ENCODE measurements at places on chromosomes 1 and 21.

GRCh38 chr1:148334339-148335130, 148.6 kb downstream of the PPIAL4G start:
- DNase-seq: peak; percentile 65

GRCh38 chr21:22280851-22281250, 1282.6 kb downstream of the NCAM2 start:
- no peak for DNase-seq

DNA sequence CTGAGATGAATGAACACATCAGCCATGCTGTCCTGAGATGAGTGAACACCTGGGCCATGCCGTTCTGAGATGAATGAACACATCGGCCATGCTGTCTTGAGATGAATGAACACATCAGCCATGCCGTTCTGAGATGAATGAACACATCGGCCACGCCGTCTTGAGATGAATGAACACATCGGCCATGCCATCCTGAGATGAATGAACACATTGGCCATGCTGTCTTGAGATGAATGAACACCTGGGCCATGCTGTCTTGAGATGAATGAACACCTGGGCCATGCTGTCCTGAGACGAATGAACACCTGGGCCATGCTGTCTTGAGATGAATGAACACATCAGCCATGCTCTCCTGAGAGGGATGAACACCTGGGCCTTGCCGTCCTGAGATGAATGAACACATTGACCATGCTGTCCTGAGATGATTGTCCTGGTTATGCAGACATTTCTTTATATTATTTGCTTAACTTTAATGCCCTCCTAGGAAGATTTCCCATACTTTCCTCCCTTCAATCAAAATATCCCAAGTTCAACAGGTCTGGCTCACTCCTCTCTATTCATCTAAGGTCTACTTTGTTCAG, 48.6 kb upstream of the COL6A1 start:
- no peak for DNase-seq

DNA sequence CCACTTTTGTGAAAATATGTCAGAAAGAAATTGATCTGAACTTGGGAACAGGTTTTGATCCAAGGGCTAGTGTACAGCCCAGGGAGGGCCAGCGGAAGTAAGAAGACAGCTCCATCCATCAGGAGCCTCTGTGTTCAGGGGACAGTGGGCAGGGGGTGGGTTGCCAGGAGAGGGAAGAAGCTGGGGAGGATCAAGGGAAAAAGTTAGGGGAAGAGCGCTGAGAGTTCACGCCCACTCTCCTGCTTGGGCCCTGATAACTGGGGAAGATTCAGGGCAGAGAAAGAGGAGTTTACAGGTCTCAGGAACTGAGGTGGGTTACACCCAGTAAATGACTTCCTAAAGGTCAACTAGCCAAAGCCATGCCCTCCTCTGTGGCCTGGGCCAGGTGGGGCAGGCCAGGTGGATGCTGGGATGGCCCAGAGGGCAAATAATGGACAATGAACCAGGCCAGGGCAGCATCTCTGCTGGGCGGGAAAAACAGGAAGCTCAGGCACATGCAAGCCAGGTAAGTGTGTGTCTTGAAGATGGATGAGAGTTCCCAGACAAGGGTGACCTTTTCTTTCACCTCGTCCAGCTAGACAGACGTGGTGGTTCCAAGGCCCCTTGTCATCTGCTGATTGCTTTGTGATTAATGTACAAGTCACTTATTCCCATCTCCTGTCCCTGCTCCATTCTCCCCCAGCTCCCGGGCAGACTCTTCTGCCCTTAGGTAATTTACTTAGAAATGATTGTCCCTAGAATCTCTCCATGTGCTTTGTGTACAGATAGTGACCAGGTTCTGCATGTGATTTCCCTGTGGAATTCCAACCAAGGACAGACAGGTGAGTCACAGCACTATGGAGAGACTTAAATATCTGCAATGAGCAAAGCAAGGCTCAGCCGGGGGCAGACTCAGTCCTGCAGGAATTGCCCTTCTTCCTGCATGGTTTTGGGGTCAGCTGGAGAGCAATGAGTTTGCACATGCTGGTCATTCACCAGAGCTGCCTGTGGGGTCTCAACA, 57.0 kb downstream of the MDM4 start:
- DNase-seq: no peak

DNA sequence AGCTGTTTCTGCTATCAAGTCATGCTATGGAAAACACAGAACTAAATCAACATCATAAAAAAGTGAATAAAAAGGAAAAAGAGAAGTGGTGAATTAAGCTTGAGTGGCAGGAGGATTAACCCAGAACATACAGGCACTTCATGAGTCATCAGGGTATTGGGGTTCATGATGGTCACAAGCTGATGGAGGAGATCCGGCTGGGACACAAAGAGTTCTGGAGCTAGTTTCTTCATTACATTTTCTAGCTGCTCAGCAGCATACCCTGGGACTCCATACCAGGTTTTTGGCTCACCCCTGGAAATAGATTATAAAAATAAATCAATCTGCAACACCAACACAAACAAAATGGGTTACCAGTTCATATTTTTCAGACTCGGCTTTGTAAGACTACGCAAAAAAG, 42.5 kb upstream of the SYT2 start:
- no peak for DNase-seq

DNA sequence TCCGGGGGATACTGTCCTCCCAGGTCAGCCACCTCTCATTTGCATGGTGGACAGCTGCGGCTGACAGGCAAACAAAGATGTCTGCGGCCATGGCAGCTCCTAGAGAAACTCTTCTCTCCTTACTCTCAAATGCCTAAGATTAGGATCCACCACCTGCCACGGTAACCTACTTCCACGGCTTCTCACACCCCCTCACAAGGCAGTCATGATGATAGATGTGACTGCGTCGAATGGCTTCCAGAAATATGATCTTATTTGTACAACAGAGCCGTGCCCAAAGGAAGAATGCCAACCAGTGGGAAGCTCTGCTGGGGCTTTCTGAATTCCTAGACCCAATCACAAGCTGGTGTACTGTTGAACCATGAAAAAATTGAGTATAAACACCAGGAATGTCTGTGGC, 73.4 kb downstream of the BACE2 start:
- no peak for DNase-seq

- no peak for DNase-seq
Observed at GRCh38 chr1:186683652-186684410, 3.6 kb upstream of the PTGS2 start.

GRCh38 chr1:205775717-205776056, 405 bp upstream of the RAB29 start:
- no peak for DNase-seq

GRCh38 chr1:58999676-59000075, 215.8 kb upstream of the JUN start:
- DNase-seq: no peak

DNA sequence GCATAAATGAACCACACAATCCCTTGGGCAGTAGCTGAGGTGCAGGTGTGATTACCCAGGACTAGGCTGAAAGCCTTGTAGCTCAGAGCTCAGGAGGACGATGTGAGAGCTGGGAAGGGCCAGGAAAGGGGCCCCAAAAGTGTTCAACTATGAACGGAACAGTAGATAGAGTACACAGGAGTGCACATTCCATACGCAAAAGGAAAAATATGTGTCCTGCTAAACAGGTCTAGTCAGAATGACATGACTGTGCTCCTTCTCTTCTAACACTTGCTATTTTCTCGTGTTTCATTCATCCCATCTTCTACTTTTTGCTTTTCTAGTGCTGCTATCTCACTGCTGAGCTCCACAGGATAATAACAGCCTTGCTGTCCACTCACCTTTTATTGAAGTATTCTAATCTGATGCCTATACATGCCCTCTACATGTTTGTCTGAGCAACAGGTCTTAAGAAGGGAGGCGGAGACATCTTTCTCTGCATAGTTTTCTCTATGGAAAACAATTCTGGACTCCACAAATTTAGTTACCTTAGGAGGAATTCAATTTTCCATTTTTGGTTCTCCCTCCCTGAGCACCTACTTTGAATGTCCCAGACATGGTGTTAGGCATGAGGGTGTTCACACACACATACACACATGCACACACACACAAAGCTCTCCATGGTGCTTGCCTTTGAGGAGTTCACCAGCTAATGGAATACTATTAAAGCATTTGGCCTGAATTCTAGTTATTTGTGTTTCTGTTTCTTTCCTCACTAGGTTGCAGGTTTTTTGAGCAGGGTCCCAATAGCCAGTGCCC, 3.4 kb downstream of the S100A10 start:
- DNase-seq: no peak

GRCh38 chr1:210499956-210500355, 171.3 kb downstream of the HHAT start:
- DNase-seq: no peak

GRCh38 chr1:52733368-52733767, 7.1 kb downstream of the ZYG11B start:
- no peak for DNase-seq

GRCh38 chr21:14265023-14265422, 49.1 kb downstream of the RBM11 start:
- no peak for DNase-seq

- DNase-seq: no peak
Observed at GRCh38 chr1:194081444-194081843, 895.0 kb upstream of the B3GALT2 start.

GRCh38 chr1:206030714-206031113, 7.0 kb upstream of the CTSE start:
- peak; percentile 45 for DNase-seq

DNA sequence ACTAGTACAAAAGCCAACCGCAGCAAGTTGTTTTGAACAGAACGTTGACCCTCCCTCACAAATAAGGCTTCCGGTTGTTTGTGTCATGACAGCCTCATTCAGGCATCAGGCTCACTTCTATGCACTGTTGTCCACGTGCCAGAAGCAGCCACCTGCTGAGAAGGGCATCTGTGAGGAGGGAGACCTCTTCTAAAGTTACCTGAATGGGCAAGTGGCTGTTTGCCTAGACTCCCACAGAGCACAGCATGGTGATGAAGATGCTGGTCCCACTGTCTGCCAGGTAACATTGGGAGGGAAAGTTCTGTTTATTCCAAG, 176.1 kb downstream of the CLIC6 start:
- no peak for DNase-seq

DNA sequence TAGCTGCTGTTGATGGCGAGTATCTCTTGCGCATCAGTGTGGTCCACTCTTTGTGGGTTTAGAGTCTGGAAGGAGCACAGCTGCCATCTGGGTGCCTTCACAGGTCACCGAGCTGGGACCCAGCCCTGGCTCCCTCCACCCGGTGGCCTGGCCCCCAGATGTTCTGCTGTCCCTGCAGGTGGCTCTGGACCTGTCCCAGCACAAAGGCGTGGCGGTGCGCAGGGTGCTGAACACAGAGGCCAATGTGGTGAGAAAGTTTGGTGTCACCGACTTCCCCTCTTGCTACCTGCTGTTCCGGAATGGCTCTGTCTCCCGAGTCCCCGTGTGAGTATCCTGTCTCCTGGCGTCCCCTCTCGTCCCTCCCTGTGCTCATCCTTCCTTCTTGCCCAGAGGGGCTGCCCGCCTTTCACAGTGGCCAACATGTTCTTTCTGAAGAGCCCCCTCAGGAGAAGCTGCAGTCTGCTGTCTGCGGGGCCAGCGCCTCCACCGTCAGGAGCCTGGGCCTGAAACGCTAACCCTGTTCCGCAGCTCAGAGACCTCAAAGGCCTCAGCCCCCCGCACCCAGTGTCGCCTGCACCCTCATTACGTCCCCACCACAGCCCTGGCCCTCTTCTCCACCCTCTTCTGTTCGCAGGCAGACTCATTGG, 27.4 kb downstream of the QSOX1 start:
- DNase-seq: no peak

DNA sequence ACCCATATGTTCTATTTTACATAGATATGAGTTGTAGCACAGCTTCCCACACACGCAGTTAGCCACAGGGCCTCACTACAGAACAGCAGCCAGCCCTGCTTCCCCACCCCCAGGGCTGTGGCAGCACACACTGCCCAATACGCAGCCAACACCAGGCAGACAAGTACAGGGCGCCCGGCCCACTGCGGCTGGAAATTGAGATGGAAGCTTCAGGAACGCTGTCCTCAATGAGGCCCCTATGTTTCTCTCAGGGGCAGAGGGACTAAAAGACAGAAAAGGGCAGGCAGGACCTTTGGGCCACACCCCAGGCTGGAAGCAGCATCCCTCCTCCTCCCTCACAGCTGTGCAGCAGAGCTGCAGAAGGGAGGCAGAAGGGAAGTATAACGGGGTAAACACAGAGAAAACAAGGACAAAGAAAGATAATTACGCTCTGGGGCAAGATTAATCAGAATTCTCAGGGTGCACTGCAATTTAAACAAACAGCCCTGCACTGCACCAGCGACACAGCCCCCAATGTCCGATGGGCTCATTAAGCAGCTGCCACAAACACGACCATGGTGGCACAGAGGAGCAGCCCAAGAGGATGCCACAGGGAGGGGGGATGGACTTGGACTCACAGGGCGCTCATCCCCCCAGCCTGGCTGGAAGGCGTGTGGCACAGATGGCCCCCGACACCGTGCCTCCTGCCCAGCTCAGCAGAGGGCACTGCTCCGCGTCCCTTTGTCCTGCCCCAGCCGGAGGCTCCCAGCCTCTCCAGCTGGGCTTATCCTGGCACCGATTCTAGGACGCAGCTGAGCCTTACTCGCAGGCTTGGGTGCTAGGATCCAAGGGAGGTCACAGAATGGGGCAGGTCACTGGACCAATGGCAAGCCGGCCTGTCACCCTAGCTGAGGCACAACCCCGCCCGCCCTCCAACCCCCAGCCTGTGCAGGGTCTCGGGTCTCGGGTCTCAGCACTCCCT, 14.2 kb downstream of the WDR4 start:
- DNase-seq: no peak

DNA sequence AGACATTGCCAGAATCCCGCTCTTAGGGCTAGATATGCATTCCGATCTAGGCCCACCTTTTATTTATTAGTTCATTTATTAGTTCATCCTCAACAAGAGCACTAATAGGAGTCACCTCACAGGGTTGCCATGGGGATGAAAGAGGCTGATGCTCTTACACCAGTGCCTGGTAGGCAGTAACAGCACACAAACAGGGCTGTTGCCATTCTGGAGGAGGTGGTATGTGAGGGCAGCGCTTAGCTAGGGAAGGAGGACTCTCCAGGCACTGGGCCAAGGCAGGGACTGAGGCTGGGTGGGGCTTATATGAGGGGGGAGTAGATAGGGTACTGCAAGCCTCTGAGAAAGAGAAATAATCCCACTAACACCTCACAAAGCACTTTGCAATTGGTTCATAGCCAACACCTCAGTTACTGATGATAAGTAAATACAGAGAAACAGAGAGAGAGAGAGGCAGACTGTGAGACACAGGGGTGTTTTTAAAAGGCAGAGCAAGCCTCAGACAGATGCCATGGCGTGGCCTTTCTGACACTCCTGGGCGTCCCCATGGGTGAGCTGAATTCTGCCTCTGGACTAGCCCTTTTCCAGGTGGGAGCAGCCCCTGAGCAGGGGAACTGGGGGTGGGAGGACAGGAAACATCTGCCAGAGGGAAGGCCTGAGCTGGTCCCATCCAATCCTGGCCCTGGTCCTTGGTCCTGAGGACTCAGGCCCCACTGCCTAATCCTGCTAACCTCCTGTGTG, 5.9 kb downstream of the FCGR2A start:
- DNase-seq: no peak

DNA sequence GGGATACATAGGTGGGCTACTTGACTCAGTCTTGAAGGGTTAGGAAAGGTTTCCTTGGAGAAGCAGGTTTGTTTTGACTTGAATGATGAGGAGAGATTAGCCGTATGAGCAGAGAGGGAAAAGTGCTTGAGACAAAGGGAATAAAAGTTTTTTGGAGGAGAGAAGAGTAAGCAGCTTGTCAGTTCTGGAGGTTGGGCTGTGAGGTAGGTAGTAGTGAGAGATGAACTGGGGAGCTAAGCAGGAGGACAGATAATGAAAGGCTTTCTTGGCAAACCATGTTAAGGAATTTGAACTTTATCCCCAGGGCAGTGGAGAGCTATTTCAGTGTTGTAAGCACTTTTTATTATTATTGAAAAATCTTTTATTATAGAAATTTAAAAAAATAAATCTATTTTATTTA, 3.6 kb downstream of the OSBPL9 start:
- DNase-seq: no peak

GRCh38 chr1:168991667-168992475, 114.6 kb upstream of the ATP1B1 start:
- no peak for DNase-seq

All from effector memory CD4-positive, alpha-beta T cell (primary cell).